Stimulated activated naive B cell treated with anti-CD40 and anti-IgM and Interleukin-4, amounts not matched to agents 10 μg/mL and 1 μg/mL and 100 μg/mL, for 72 hours (primary cell): ENCODE measurements at places on chromosomes 7 and 10.

DNA sequence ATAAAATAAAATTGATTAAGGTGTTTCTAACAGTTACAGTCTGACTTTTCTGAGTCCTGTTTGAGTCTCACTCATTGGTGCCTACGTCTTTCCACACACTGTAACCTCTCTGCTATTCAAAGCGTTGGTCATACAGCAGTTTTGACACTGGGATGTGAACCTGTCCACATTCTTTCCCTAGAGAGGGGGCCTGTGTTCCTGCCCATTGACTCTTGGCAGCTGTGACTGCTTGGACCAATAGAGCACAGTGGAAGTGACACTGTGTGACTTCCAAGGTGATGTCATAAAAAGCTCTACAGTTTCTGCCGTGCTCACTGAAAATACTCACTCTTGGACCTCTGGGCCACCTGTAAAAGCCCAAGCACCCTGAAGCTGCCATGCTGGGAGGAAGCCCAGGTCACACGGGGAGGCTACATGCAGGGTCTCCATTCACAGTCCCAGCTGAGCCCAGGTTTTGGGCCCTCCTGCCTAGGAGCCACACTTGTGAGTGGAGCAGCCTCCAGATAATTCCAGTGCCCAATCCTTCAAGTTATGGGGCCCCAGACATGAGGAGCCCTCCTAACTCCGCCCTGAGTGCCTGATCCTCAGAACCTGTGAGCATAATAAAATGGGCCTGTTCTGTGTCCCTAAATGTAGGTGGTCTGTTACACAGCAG lies 704 bp upstream of the ANTXRL start:
- no peak for DNase-seq
- no peak overlapping the region for H3K27ac ChIP-seq
- H3K4me3 ChIP-seq, result no peak overlapping the region
- H3K27me3 ChIP-seq, result peaks cover 28% of the 10 kb centered on the region

- H3K27me3 ChIP-seq, result no peaks in the 10 kb centered on the region
- no peak for DNase-seq
- H3K27ac ChIP-seq, result no peak overlapping the region
- peaks cover 17% of the 10 kb centered on the region for H3K4me1 ChIP-seq
- peaks cover 3% of the 10 kb centered on the region for H3K36me3 ChIP-seq
Observed at GRCh38 chr7:132650498-132650897, 74.2 kb upstream of the PLXNA4 start.

DNA sequence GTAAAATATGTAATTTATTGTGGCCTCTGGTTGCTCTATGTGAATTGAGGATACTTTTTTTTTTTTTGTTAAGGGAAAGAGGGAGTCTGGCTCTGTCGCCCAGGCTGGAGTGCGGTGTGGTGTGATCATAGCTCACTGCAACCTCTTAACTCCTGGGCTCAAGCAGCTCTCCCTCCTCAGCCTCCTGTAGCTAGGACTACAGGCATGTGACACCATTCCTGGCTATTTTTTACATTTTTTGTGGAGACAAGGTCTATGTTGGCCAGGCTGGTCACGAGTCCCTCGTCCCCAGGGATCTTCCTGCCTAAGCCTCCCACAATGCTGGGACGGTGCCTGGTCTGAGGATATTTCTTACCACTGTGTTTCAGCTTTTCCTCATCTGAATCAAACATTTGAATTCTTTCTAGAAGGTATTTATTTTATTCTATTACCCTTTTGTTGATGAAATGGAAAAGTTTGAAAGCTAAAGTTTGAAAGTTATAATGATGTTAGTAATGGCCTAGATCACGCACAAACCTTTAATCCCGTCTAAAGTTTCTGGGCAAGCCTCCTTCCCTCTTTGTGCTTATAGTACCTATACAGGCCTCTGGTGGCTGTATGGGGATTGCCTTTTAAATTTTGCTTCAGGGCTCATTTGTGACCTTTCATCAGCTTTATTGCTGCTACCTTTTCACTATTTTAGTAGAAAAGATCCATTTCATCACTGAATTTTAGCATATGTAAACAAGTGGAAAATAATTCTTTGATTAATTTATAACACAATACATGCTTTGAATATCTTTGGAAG lies 2.0 kb downstream of the IFRD1 start:
- no peak for DNase-seq
- no peak overlapping the region for H3K27ac ChIP-seq
- H3K36me3 ChIP-seq, result peaks cover 12% of the 10 kb centered on the region
- H3K4me1 ChIP-seq, result peaks cover 18% of the 10 kb centered on the region

DNA sequence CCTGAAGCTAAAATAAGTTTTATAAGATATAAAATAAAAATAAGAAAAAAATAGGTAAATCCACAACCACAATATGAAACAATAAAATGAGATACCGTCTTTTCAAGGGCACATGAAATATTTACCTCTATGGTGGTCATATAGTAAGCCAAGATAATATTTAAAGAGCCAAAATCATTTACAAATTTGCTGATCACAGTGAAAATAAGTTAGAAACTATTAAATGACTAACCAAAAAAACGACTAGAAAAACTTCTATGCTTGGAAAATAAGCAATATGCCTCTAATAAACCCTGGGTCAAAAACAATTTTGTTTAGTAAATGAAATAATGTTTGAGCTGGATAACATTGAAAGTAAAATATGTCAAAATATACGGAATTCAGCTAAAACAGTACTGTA lies 535.2 kb downstream of the GRID1 start:
- H3K27me3 ChIP-seq, result peaks cover 9% of the 10 kb centered on the region
- no peaks in the 10 kb centered on the region for H3K4me1 ChIP-seq
- no peaks in the 10 kb centered on the region for H3K36me3 ChIP-seq
- no peak for DNase-seq
- no peak overlapping the region for H3K4me3 ChIP-seq
- no peak overlapping the region for H3K27ac ChIP-seq

- H3K27me3 ChIP-seq, result no peaks in the 10 kb centered on the region
- no peaks in the 10 kb centered on the region for H3K36me3 ChIP-seq
- no peaks in the 10 kb centered on the region for H3K4me1 ChIP-seq
- H3K4me3 ChIP-seq, result no peak overlapping the region
Observed at GRCh38 chr7:103626776-103627175, 180.8 kb upstream of the SLC26A5 start.

DNA sequence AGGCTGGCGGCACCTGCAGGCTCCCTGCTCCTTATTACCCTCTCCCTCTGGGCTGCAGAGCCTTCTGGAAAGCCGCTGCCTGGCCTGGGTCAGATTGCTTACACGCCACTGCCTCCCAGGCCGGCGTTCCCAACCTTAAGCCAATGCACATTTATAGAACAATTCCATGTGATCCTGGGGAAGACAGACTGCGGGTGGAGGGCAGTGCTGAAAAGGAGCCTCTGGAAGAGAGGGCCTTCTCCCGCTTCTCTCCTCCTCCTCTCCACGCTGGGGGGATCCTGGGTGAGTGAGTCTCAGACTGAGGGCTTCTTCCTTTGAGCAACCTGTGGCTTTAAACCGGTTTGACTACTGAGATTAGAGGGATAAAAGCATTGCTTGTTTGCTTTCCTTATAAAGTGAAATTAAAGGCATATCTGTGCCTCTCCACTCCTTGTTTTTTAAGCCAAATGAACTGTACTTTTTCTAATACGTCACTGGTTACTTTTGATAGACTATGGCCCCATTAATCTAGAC lies 5.5 kb downstream of the TACC2 start:
- DNase-seq, result no peak
- peaks cover 5% of the 10 kb centered on the region for H3K4me1 ChIP-seq
- H3K4me3 ChIP-seq, result no peak overlapping the region
- peaks cover 43% of the 10 kb centered on the region for H3K27me3 ChIP-seq
- H3K36me3 ChIP-seq, result no peaks in the 10 kb centered on the region

GRCh38 chr7:142376356-142376997 lies 118.6 kb upstream of the PRSS58 start:
- no peak overlapping the region for H3K4me3 ChIP-seq
- H3K36me3 ChIP-seq, result no peaks in the 10 kb centered on the region
- DNase-seq, result no peak
- H3K4me1 ChIP-seq, result no peaks in the 10 kb centered on the region
- H3K27me3 ChIP-seq, result peaks cover 9% of the 10 kb centered on the region
- no peak overlapping the region for H3K27ac ChIP-seq

GRCh38 chr10:69394020-69394419 lies 22.7 kb downstream of the TACR2 start:
- peaks cover 11% of the 10 kb centered on the region for H3K4me1 ChIP-seq
- H3K27ac ChIP-seq, result no peak overlapping the region
- DNase-seq, result no peak
- H3K4me3 ChIP-seq, result no peak overlapping the region
- H3K27me3 ChIP-seq, result no peaks in the 10 kb centered on the region

GRCh38 chr7:141167381-141167964 lies 93.6 kb downstream of the TMEM178B start:
- no peaks in the 10 kb centered on the region for H3K27me3 ChIP-seq
- no peak for DNase-seq
- no peak overlapping the region for H3K4me3 ChIP-seq

DNA sequence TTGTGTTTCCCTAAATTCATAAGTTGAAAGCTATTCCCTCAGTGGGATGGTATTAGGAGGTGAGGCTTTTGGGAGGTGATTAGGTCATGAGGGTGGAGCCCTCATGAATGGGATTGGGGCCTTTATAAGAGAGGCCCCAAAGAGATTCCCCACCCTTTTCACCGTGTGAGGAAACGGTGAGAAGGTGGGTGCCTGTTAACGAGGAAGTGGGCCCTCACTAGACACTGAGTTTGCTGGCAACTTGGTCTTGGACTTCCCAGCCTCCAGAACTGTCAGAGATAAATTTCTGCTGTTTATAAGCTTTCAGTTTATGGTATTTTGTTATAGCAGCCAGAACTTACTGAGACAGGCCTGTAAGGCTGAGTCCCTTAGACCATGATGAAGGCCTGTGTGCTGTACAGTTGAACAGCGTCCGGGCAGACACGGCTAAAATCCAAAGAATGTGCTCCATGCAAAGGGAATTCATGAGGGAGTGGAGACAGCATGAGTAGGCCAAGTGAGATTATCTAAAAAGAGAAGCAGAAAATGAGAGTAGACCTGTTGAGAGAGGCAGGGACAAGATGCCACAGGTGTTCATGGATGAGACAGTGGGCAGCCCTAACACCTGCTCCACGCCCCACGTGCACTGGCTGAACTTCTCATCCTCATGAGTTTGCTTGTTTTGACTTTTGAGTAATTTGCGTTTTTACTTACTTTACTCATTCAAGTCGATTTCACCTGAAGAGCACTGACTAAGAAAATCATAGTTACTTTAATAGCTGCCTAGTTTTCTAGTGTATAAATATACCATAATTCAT lies 66.9 kb upstream of the SFMBT2 start:
- H3K36me3 ChIP-seq, result peaks cover 7% of the 10 kb centered on the region
- peak overlapping the region; percentile 45 for H3K27ac ChIP-seq
- peaks cover 48% of the 10 kb centered on the region for H3K4me1 ChIP-seq
- H3K4me3 ChIP-seq, result no peak overlapping the region
- no peak for DNase-seq

- no peak for DNase-seq
- no peaks in the 10 kb centered on the region for H3K36me3 ChIP-seq
- H3K27ac ChIP-seq, result no peak overlapping the region
- no peaks in the 10 kb centered on the region for H3K4me1 ChIP-seq
Observed at GRCh38 chr7:12423997-12424745, 20.5 kb upstream of the VWDE start.

DNA sequence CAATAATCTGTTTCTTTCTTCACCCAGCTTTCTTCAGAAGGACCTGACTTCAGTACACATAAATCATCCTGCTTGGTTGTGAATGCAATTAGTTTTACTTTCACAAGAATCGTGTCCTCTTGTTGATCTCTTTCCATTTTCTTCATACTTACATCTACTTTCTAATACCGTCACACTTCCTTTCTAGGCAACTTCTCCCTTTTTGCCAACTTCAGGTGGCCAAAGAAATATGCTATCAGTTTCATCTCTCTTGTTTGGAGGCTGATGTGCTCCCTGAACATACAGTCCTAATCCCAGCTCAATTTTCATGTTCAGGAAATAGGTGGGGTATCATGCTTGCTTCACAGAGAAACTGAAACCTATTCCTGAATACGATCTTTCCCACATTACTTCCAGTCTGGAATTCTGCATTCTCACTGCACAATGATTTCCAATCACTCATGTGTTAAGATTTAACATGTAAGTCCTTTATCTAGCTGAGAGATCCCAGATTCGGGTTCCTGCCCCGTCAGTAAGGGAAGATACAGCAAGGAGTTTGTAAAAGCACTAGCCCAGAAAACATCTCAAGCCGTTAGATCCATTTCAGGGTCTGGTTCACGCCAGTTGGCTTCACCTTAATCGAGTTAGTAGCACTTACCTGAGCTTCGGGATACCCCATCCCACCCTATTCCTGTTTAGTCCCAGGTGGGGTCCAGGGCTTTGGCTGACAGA lies 994 bp downstream of the SLC25A28 start:
- H3K27me3 ChIP-seq, result no peaks in the 10 kb centered on the region
- no peak for DNase-seq
- H3K27ac ChIP-seq, result peak overlapping the region; percentile 87
- H3K4me1 ChIP-seq, result peaks cover 28% of the 10 kb centered on the region

- no peaks in the 10 kb centered on the region for H3K36me3 ChIP-seq
- H3K4me3 ChIP-seq, result no peak overlapping the region
- DNase-seq, result no peak
- H3K27me3 ChIP-seq, result no peaks in the 10 kb centered on the region
Observed at GRCh38 chr7:86453454-86453853, 190.3 kb upstream of the GRM3 start.

DNA sequence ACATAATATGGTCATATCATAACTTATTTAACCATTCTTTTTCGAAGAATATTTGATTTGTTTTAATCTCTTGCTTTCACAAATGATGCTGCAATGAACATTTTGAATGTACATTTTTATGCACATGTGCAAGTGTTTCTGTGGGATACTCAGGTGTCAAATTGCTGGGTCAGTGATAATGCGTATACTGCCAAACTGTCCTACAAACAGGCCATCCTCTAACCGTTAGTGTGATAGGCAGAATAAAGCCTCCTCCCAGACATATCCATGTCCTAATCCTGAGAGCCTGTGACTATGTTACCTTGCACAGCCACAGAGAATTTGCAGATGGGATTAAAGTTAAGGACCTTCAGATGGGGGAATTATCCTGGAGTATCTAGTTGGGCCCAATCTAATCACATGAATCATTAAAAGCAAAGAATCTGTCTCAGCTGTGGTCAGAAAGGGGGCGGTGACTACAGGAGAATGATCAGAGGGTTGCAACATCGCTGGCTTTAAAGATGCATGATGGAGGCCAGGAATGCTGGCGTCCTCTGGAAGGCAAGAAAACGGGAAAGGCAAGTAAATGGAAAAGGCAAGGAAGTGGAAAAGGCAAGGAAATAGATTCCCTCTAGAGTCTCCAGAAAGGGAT lies 46.7 kb downstream of the FZD1 start:
- no peak for DNase-seq
- H3K27ac ChIP-seq, result no peak overlapping the region
- H3K4me3 ChIP-seq, result no peak overlapping the region
- H3K27me3 ChIP-seq, result no peaks in the 10 kb centered on the region

GRCh38 chr7:71982851-71983250 lies 429.3 kb downstream of the CALN1 start:
- H3K36me3 ChIP-seq, result no peaks in the 10 kb centered on the region
- no peak overlapping the region for H3K27ac ChIP-seq
- H3K4me1 ChIP-seq, result peaks cover 11% of the 10 kb centered on the region
- H3K4me3 ChIP-seq, result no peak overlapping the region
- no peak for DNase-seq
- peaks cover 5% of the 10 kb centered on the region for H3K27me3 ChIP-seq
